CD4-positive, alpha-beta T cell (primary cell): ENCODE measurements at places on chromosomes 16 and 17. TPM values are rescaled to one million over a fixed set of nuclear protein-coding genes. Genes with fewer than 3 reads are reported as not detected.

DNA sequence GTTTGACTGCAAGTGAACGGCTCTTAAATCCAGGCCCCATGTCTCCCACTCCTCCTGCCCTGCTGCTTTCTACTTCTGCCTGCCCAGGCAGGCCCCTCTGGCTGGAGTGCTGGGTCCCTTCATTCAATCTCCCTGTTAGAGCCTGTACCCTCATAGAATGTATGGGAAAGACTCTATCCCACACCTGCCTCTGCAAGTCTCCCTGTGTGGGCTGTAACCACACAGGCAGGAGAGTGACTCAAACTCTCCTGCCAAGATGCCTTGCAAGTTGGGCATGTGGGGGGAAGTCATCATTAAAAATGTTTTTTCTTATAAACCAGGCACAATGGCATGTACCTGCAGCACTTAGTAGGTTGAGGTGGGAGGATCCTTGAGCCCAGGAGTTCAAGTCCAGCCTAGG is 77.5 kb downstream of the PLXDC1 start:
- no peaks in the 10 kb centered on the region for H3K27me3 ChIP-seq
- H3K4me1 ChIP-seq: peaks cover 7% of the 10 kb centered on the region
- DNase-seq: no peak

DNA sequence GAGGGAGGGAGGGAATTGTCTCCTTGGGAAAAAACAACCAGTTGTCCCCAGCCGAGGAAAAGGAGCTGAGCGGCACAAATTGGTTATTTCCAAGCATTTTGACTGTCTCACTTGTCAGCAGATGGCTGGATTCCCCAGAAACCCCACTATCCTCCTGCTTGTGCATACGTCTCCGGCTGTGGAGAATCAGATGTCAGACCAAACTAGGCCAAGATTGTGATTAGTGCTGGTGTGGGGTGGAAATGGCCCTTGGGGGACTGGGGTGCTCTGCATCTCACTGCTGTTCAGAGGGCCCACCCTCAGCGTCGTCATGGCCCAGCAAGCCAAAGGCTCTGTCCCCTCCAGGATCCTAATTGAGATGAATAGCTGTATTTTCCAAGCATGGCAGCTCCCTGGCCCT is 131.7 kb upstream of the HSBP1 start:
- no peak overlapping the region for H3K27ac ChIP-seq
- H3K27me3 ChIP-seq: no peaks in the 10 kb centered on the region
- H3K36me3 ChIP-seq: no peaks in the 10 kb centered on the region
- no peak for DNase-seq
- H3K4me3 ChIP-seq: no peak overlapping the region

- peaks cover 32% of the 10 kb centered on the region for H3K27me3 ChIP-seq
- DNase-seq: no peak
- no peak overlapping the region for H3K27ac ChIP-seq
- no peaks in the 10 kb centered on the region for H3K4me1 ChIP-seq
- H3K36me3 ChIP-seq: no peaks in the 10 kb centered on the region
- no peak overlapping the region for H3K4me3 ChIP-seq
These were observed 5.0 kb upstream of the CACNG5 start for GRCh38 chr17:66829883-66830282.

DNA sequence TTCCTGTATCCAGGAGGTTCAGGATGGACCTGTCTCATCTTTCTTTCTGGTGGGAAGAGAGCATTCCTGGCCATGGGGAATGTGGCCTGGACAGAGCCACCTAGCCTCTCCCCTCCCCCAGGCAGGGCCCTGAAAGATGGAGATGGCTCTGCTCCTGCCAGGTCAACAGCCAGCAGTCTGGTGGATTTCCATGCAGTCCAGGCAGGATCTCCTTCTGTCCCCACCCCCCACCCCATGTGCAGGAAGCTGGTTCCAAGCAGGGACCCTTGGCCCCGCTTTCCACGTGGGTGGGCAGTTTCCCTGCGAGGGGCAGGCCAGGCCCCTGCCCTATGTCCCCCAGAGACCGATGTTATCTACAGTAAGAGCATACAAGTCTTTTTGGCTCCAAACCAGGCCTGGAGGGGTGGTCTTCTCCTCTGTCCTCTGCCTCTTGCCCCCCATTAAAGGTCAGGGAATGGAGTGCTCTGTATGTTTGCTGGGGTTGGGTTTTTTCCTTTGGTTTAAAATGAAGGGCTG is 240.5 kb downstream of the SEC14L1 start:
- DNase-seq: no peak
- peaks cover 100% of the 10 kb centered on the region for H3K4me1 ChIP-seq
- peak overlapping the region; percentile 76 for H3K27ac ChIP-seq

GRCh38 chr17:39461926-39462569 is 762 bp downstream of the CDK12 start:
- H3K27ac ChIP-seq: peak overlapping the region; percentile 95
- peak overlapping the region; percentile 88 for H3K4me3 ChIP-seq
- H3K27me3 ChIP-seq: no peaks in the 10 kb centered on the region
- peaks cover 39% of the 10 kb centered on the region for H3K4me1 ChIP-seq

GRCh38 chr17:2694381-2695242 is 17.0 kb downstream of the CLUH start:
- H3K27me3 ChIP-seq: no peaks in the 10 kb centered on the region
- H3K36me3 ChIP-seq: peaks cover 54% of the 10 kb centered on the region
- H3K4me3 ChIP-seq: no peak overlapping the region
- no peak for DNase-seq
- no peak overlapping the region for H3K27ac ChIP-seq
- peaks cover 11% of the 10 kb centered on the region for H3K4me1 ChIP-seq

- H3K36me3 ChIP-seq: no peaks in the 10 kb centered on the region
- H3K27ac ChIP-seq: no peak overlapping the region
- no peak overlapping the region for H3K4me3 ChIP-seq
- H3K4me1 ChIP-seq: no peaks in the 10 kb centered on the region
These were observed 40.4 kb upstream of the DNAH17 start for GRCh38 chr17:78617511-78618061.

DNA sequence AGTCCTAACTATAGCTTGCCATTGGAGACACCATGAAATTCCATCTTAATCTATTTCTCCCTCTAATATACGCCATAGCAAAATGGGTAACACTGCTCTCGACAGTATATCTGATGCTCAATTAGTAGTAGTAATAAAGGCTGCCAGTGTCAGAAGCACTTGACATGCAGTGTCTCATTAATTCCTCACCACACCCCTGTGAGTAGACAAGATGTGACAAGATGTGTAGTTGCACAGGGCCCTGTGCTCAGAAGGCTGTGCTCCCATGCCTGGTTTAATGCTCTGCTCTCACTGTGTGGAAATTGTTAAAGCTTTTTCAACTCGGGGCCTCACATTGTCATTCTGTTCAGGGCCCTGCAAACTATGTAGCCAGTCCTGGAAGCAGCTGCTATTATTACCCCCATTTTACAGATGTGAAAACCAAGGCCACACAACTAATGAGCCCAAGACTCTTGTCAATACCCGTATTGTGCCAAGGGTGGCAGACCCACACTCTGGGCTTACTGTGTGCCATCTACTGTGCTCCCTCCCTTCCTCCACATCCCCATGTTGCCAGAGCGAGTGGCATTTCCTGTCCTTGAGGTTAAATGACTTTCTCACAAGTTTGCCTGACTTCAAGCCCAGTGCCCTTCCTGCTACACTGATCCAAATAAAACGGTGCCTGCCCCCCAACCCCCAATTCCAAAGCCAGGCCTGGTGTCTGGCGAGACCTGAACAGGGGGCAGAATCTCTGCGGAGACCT is 287.3 kb upstream of the CCL2 start:
- no peaks in the 10 kb centered on the region for H3K36me3 ChIP-seq
- H3K4me1 ChIP-seq: peaks cover 29% of the 10 kb centered on the region
- H3K4me3 ChIP-seq: no peak overlapping the region
- DNase-seq: no peak

The GPRC5B gene
- total RNA-seq: 0.75 TPM

The MT1F gene
- 2.7 TPM for total RNA-seq

The TAC4 gene
- total RNA-seq: not detected

The DPEP3 gene
- total RNA-seq: 0.53 TPM

The CCDC200 gene
- 1.0 TPM for total RNA-seq

The METTL2A gene
- total RNA-seq: 4.4 TPM

The C17orf100 gene
- 0.70 TPM for total RNA-seq
